Stimulated activated CD4-positive, alpha-beta T cell treated with anti-CD3 and anti-CD28 coated beads, Interleukin-2, amount 100 ng/mL, for 4 hours (primary cell): ENCODE measurements at places on chromosomes 1 and 21.

GRCh38 chr1:152932170-152932811, 14.7 kb upstream of the SPRR5 start:
- DNase-seq: no peak

DNA sequence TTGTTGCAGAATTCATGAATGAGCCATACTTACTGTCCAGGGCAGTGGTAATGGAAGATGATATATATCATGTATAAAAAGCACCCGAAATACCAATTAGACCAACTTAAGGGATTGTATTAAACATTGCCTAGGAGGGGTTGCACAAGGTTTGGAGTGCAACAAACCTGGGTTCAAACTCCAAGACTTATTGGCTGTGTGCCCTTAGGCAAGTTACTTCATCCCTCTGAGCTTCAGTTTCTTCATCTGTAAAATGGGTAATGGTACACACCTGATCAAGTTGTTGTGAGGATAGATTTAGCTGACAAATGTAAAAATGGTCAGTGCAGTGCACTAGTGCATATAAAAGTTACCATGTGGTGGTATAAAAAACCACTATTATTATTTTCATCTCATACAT, 9.8 kb upstream of the PPP1R15B start:
- DNase-seq: no peak

GRCh38 chr1:212454741-212455140, 22.0 kb downstream of the NENF start:
- no peak for DNase-seq

- DNase-seq: no peak
Measured at GRCh38 chr1:25899792-25900191, 6.4 kb downstream of the STMN1 start.

DNA sequence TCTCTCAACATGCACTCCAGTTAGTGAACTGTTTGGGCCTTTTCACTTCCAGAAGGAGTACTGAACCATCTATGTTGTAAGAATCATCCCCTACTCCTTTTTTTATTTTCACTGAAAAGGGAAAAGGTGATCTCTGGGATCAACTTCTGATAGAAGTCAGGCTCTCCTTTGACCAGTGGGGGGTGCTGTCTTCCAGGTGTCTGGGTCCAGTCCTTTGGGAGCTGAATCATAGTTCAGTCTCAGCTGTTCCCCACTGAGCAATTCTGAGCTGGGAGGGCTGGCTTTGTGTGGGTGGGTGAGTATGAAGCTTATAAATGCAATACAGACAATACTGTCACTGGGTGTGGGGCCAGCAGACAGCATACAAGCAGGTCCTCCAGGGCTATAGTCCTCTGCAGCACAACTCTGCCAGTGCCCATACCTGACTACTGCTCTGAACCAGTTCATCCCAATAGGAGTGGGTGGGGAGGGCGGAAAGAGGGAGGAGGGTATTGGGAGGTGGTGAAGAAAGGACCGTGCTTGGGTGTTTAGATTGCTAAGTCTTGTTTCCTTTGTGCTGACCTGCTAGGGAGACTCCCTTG, 12.5 kb upstream of the SARS1 start:
- DNase-seq: peak; percentile 66

DNA sequence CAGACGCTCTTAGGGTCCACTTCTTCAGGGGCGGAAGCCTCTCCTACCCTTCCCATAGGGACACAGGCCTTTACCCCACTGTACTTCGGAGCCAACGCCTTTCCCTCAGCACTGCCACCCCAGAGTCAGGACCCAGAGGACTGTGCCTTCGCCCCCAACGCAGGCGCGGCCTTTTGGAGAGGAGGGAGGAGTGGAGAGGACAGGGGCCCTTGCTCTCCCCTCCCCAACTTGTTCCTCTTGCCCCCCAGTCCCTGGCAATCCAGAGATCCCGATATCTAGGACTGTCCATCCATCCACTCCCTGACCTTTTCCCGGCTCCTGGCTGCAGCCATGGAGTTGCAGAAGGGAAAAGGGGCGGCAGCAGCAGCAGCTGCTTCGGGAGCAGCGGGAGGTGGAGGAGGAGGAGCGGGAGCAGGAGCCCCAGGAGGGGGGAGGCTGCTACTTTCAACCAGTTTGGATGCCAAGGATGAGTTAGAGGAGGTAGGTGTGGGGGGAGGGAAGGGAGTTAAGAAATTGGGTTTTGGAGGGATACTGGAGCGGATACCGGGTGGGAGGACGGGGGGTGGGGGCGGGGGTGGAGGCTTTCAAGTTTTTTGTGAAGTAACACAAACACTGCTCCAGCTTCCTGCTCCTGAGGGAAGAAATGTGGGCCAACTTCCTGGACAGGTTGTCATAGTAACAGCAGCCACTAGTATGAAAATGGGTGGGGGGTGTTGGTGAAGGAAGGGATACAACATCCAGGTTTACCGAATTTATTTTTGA, 636 bp downstream of the INTS3 start:
- peak; percentile 9 for DNase-seq

DNA sequence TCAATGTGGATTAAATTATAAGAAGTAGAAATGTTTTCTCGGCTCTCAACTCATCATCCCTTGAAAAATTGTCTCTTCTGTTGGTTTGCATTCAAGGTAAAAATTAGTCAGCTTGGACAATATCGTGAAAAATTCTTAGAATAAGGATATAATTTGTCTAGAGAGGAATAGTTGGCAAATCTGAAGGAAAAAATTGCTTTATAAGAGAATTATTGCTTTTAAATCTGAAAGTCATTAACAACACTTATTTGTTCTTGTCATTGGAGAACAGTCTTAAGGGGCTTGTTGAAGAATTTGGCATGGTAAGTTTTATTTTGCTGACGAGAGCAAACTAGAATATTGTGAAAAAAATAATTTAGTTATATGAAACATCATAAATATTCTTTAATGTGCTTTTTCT, 26.4 kb downstream of the ANGPTL1 start:
- DNase-seq: no peak

DNA sequence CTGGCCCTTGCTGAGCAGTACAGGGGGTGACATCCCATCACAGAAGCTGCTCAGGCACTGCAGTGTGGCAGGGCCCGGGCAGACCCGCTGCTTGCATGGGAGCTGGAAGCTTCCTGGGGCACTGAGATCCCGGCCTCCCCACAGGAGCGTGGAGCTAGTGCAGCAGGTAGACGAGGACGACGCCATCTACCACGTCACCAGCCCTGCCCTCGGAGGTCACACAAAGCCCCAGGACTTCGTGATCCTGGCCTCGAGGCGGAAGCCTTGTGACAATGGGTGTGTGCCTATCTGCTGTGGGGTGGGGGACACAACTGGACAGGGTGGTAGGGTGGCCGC, 16.4 kb downstream of the FAM151A start:
- DNase-seq: no peak

DNA sequence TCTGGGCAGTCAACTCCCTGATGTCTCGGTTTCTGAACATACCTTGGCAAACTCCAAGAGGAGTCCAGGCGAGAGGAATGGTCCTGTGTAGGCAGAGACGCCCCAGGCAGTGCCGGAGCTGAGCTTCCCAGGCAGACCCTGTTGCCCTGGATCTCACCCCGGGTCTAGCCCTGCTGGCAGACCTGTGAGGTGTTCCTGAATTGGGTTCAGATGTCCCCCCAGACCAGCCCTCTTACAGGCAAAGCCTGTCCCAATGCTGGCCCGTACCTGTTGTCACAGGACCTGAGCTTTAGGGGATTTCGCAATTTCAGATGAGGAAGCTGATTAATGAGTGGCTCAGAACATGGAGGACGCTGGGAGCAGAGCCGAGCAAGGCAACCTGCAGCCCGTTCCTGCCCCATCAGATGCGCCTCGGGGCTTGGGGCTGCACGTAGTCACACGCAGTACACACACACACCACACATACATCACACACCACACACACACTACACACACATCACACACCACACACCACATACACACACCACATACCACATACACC, 38.5 kb upstream of the PDE9A start:
- peak; percentile 23 for DNase-seq

DNA sequence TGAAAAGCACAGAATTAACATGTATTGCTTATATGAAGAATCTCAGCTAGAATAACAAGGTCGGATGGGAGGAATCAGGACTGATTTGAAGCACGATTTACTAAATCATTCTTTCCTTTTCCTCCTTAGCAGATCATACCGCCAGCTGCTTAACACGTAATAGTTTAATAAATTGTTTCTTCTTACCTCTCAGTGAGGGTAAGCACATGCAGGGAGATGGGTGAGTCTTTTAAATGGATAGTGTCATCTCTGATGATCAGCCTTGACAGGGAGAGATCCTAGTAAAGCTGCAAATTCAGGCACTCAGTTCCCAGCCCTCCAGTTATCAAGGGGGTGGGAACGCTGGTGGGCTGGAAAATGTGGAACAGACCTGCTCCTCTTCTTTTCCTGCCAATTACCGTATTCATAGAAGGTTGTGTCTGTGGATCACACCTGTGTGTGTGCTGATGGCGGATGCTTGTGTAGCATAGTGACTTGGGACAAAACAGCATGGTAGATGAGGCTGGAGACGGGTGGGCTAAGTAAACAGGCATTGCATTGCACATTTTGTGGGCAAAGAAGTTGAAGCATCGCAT, 30.7 kb downstream of the NTPCR start:
- DNase-seq: no peak

GRCh38 chr1:43152866-43153265, 19.2 kb downstream of the EBNA1BP2 start:
- no peak for DNase-seq

DNA sequence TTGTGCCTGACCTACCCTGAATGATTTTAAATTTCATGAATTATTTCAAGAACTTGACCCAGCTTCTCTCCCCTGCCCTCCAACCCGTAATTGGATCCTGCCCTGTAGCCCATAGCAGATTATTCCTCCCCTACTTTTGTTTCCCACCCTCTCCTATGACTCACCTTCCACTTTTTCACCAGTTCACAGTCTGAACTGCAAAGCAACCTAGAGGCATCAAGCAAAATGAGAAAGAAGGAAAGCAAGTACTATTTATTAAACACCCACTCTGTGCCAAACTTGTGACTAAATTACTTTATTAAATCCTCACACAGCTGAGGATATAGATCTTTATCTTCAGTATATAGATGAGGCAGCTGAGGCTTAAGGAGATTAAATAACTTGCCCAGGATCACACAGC, 20.7 kb upstream of the IKBKE start:
- no peak for DNase-seq

- DNase-seq: no peak
Measured at GRCh38 chr1:39405358-39405757, 86.1 kb upstream of the BMP8A start.

- DNase-seq: no peak
Measured at GRCh38 chr1:115927971-115928370, 48.3 kb upstream of the SLC22A15 start.

DNA sequence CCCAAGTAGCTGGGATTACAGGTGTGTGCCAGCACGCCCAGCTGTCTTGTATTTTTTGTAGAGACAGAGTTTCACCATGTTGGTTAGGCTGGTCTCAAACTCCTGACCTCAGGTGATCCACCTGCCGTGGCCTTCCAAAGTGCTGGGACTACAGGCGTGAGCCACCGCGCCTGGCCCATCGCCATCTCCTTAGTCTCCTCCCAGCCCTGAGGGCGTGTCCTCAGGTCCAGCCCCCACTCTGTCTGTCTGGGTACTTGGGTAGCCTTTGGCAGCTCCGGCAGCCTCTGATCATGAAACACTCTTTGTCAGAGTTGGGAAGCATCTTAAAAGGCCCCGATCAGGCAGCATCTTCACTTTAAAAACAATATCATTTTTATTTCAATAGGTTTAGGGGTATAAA, 90.3 kb upstream of the DISP3 start:
- no peak for DNase-seq

DNA sequence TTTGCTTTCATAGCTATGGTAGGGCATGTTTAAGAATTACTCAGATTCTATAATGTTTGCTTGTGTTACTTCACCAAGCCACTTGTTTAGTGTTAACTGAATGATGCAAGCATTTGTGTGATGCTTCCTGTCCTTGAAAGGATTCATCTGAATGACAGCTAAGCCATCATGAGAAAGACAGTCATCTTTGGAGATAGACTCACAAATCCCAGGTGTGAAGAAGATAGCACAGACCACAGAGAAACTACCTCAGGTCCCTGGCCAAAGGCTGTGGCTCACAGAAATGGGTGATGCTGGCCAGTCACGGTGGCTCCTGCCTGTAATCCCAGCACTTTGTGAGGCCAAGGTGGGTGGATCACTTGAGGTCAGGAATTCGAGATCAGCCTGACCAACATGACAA, 321.4 kb downstream of the DPYD start:
- DNase-seq: no peak

DNA sequence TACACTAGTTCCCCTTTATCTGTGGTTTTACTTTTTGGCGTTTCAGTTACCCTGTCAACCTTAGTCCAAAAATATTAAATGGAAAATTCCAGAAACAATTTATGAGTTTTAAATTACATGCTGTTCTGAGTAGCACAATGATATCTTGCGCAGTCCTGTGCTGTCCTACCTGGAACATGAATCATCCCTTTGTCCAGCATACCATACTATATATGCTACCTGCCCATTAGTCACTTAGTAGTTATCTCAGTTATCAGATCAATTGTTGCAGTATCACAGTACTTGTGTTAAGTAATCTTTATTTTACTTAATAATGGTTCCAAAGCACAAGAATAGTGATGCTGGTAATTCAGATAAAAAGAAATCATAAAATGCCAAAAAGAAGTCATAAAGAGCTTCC, 52.7 kb downstream of the AGBL4 start:
- no peak for DNase-seq

DNA sequence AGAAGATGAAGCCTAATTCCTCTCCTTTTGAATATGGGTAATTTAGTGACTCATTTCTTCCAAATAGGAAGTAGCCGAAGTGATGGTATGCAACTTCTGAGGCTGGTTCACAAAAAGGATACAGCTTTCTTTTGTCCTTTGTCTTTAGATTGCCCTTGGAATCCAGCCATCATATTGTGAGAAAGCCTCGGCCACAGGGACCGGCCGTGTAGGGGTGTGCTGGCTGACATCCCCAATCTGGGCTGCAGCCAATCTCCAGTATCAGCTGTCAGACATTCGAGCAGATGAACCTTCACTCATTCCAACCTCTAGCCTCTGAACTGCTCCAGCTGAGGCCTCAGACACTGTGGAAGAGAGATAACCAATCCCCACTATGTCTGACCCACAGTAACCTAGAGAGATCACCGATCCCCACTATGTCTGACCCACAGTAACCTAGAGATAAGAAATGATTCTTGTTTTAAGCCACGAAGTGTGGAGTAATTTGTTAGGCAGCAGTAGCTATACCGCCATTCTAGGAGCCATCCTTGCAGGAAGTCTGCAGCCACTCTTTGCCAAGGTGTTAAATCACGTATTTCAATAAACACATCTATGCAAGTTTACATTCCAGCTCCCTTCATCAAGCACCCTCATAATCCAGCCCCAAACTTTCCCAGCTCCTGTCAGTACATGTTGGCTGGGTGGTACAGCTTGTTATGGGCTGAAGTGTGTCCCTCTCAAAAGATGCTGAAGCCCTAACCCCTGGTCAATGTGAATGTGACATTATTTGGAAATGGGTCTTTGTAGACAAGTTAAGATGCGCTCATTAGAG, 2.9 kb upstream of the DIP2A start:
- no peak for DNase-seq
